ENCODE measurements at places on chromosomes 5 and 9.

- DNase-seq = peak; percentile 18
Measured at GRCh38 chr9:119802621-119803020, 433.4 kb upstream of the BRINP1 start.

DNA sequence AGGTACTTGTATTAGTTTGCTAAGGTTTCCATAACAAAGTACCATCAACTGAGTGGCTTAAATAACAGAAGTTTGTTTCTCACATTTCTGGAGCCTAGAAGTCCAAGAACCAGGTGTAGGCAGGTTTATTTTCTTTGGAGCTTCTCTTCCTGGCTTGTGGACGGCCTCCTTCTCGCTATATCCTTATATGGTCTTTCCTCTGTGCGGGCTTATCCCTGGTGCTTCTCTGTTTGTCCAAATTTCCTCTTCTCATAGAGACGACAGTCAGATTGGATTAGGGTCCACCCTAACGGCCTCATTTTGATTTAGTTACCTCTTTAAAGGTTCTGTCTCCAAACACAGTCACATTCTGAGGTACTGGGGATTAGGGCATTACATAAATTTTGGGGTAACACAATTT lies 88.3 kb downstream of the RMI1 start:
- DNase-seq = no peak

- DNase-seq = no peak
Measured at GRCh38 chr5:24693609-24694008, 48.8 kb upstream of the CDH10 start.

- no peak for DNase-seq
Measured at GRCh38 chr5:177085985-177086653, 596 bp upstream of the FGFR4 start.

- peak; percentile 58 for DNase-seq
Measured at GRCh38 chr9:111597852-111598732, 1.4 kb downstream of the PTGR1 start.

DNA sequence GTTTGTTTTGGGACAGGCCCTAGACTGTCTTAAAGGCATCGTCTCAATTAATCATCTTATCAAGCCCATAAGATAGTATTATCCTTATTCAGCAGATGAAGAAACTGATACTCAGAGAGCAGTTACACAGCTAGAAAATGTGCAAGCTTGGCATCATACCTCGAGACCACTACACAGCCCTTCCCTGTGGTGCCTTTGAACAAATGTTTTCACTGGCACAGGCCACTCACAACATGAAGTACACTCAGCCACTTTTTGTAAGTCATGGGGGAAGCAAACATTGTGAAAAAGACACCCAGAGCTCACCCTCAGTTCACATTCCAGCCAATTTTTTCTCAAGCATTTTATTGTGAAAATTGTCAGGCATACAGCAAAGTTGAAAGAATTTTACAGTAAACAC lies 122.5 kb downstream of the WDR41 start:
- no peak for DNase-seq

GRCh38 chr9:92660266-92660665 lies 9.7 kb downstream of the IPPK start:
- no peak for DNase-seq

DNA sequence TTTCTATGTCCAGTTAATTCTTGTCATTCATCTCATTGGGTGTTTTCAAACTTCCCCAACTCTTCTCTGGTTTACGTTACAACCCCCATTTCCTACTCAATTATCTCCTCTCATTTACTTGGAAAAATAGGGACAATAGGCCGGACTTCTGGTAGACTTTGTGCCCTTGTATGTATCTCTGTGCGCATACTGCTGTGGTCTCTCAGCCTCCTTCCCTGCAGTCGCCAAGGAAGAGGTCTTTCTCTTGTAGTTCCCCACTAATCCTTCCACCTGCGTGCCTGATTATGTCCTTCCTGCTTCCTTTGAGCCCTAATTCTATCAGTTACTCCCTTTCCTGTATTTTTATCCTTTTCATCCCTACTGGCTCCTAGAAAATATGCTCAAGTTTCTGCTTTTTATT lies 176.3 kb downstream of the GDNF start:
- no peak for DNase-seq
